ENCODE measurements at places on chromosomes 7 and 10.

DNA sequence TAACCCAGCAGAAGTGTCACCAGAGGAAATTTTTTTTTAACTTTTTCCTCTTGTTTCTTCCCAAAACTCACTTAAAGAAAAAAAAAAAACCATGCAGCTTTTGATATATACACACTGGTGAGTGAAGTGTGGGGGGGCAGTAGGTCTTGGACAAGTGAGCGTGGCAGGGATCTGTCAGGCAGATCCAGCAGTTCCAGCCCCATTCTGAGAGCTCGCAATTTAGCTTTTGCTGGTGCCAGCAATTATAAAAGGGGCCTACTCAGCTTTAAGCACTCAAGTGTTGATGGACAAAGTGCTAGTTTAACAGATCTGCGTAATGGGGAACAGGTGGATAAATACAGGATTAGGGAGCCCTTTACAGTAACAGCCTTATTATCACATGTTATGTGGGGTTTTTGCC, 619.2 kb upstream of the GALNT17 start:
- DNase-seq = no peak

- no peak for DNase-seq
These were observed 16.9 kb downstream of the TAS2R41 start for GRCh38 chr7:143494622-143495021.

- no peak for DNase-seq
These were observed 42.8 kb upstream of the SLC13A1 start for GRCh38 chr7:123242467-123243092.

- DNase-seq = no peak
These were observed 144.1 kb downstream of the TCF7L2 start for GRCh38 chr10:113094114-113094486.

DNA sequence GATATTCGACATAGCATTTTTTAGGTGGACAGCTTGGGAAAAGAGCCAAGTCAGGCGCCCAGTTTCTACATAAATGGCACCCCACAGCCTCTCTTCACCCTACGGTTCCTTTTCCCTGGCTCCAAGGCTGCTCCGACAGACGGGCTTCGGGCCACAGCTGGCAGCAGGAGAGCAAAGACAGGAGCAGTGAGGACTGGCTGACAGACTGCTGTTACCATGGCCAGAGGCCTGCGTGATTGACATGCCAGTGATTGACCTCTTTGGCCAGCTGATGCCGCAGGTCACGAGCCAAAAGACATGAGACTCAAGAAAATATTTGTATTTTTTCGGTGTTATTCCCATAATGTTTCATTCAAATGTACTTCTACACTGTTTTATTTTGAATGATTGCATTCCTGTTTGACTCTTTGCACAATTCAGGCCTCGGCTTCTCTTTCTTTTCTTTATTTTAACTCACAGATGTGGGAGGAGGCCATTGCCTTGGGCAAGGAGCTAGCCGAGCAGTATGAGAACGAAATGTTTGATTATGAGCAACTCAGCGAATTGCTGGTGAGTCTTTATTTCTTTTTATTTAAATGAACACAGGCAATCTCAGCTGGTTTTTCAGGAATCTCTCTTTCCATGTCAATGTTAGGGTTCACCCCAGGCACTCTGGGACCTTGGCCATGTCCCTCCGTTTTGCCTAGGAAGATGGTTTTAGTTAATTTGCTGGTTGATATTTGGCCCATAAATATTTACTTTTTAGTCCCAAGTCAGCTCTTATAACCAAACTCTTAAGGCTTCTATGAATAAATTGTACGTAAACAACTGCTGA, 146.3 kb upstream of the NPS start:
- DNase-seq = no peak
